Smooth muscle cell of the pulmonary artery (primary cell): ENCODE measurements at places on chromosomes 7 and 10. TPM values are rescaled to one million over a fixed set of nuclear protein-coding genes. Genes with fewer than 3 reads are reported as not detected.

BTBD16 gene
- 0.13 TPM in 1 of 2 replicates, not detected in the other for total RNA-seq

CALHM1 gene
- total RNA-seq = not detected in 2 replicates

MTURN gene
- total RNA-seq = 12.3 and 18.1 TPM in 2 replicates

FHIP2A gene
- 37.8 and 48.7 TPM in 2 replicates for total RNA-seq

DMBT1 gene
- 0.03 and 0.13 TPM in 2 replicates for total RNA-seq

C10orf67 gene
- 0.20 TPM in 1 of 2 replicates, not detected in the other for total RNA-seq

DHTKD1 gene
- total RNA-seq = 12.6 and 12.9 TPM in 2 replicates

ELN gene
- 82.6 and 158 TPM in 2 replicates for total RNA-seq

EN2 gene
- not detected in 2 replicates for total RNA-seq

FOXI2 gene
- total RNA-seq = not detected in 2 replicates

DNAH11 gene
- 0.92 and 2.5 TPM in 2 replicates for total RNA-seq

LRRC18 gene
- not detected in 2 replicates for total RNA-seq

SLC16A12 gene
- 0.10 and 0.33 TPM in 2 replicates for total RNA-seq
